ENCODE measurements at places on chromosomes 7 and 10.
A peak's percentile ranks its signal among the peaks of the same experiment; 100 is the strongest.

DNA sequence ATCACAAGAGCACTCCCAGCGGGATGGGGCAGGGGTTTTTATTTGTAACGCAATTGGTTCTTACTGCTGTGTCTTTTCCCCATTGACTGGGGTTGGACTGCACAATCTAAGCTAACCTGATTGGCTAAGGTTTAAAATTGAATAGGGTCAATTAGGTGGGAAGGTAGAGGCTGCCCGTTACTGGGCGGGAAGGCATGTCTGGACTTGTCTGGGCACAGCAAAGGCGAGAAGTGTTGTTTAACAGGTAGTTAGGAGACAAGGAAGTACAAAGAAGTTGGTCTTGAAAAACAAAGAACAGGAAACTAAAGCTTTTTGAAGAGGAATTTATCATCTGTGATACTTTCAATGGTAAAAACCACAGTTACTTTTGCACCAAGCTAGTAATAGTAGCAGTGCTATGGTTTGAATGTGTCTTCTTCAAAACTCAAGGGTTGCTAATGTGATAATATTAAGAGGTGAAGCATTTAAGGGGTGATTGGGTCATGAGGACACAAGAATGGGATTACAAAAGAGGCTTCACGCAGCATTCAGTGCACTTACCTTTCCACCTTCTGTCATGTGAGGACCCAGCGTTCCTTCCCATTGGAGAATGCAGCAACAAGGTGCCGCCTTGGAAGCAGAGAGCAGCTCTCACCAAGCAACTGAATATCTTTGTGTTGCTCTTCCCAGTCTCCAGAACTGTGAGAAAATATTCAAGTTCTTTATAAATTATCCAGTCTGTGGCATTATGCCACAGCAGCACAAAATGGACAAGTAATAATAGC, 875.5 kb upstream of the SORCS1 start:
- DNase-seq = no peak

GRCh38 chr10:73813333-73813732, 1.9 kb upstream of the NDST2 start:
- DNase-seq = no peak

DNA sequence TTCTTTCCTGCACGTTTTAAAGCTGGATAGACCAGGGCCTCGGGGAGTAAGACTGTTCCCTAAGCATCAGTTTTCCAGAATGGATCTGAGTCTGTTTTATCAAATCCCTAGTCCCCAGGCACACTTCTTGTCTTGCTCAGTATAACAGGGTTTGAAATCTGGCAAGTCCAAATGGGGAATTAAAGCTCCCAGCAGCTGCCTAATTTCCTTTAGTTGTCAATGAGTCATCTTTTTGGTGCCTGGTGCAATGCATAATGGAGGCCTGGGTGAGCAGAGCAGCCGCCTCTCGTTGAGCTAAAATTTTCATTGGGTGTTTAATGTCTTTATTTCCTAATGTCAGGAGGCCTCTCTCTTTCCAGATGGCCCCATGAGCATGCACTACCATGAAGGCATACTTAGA, 87.9 kb downstream of the STRA8 start:
- DNase-seq = no peak

DNA sequence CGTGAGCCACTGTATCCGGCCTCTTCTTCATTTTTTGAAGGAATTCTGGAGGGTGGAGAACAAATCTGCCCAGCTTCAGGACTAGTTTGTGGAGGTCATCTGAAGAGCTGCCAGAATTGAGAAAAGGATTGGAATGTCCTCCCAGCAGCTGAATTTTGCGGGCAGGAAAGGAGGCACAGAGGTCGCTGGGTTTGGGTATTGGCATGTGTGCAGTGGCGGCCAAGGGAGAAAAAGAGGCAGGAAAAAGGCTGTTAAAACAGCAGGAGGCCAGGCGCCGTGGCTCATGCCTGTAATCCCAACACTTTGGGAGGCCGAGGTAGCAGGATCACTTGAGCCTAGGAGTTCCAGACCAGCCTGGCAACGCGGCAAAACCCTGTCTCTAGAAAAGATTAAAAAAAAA, 80.4 kb downstream of the HIP1 start:
- no peak for DNase-seq

GRCh38 chr10:103062854-103063590, 130.1 kb downstream of the NT5C2 start:
- no peak for DNase-seq

- DNase-seq = no peak
Observed at GRCh38 chr10:24568042-24568441, 155.6 kb downstream of the ARHGAP21 start.

DNA sequence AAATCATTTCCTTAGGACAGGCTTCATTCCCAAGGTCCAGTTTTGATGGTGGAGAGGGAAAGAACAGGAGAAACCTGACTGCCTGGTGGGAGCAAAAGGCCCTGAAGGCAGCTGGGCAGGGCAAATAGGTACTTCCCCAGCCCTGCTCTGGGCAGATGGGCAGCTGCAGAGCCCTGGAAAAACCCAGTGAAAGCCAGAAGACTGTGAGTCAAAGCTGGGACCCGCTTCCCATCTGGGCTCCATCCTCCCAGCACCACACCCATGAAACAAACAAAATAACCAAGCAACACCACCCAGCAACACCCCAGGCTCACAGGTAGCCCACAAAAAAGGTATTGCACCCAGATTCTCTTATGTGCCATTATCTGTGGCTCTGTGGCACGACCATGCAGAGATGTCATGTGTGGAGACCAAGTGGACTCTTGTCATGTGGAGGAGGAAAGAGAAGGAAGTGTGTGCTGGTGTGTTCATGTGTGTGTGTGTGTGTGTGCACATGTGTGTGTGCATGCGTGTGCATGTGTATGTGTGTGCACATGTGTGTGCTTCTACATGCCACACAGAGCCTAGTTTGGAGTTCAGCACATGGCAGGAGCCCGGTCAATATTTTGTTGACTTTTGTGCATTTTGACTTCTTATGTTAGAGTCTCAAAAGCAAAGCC, 9.8 kb downstream of the CLRN3 start:
- no peak for DNase-seq

DNA sequence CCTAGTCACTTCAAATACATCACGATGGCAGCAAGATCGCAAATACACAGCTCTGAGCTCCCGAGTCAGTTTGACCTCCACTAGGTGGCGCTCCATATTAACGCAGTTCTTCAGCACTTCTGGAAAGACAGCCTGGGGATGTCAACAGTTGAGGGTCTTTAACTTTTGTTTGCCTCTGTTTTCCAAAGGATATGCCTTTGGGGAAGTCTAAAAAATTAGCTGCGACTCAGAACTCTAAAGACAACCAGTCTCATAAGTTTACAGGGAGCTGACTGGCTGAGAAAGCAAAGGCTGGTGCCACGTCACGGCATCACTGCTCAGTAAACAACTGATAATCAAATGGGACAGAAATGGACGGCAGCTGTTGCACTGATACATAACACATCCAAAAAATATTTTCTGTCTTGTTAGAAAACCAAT, 458.8 kb downstream of the SORCS1 start:
- DNase-seq = no peak

DNA sequence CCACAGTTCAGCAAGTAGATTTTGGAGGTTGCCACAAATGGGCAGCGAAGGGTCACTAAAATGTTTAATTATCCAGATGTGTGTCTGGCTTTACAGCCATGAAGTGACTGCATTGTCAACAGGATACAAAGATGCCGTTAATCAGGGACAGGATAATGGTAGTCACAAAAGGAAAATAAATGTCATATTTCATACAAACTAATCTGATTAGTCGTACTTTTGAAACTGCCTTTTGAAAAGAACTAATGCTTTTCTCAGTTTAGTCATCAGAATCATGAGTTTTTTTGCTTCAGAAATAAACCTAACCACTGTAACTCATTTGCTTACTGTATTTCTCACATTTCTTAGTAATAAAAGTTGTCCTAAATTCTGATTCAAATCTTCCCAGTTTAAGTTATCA, 22.2 kb upstream of the WNT16 start:
- DNase-seq = no peak

DNA sequence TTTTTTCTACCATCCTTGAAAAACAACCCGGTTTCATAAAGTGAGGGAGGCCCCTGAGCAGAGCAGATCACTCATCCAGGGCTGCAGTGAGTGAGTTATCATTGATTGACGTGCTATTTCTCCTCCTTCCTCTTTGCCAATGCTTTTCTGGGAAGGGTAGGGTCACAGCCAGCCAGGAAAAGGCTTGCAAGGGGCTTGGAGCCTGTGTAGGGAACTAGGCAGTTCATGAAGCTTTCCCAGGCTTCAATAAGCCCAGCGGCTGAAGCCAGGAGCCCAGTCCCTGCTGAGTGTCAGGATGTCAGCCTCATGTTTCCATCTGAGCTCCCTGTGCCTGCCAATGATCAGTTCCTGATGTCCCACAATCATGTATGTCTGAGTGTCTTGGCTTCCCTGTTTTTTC, 584.7 kb downstream of the GALNT17 start:
- DNase-seq = no peak

- no peak for DNase-seq
Observed at GRCh38 chr10:58781873-58782488, 269.3 kb downstream of the BICC1 start.

GRCh38 chr10:125048094-125048864, 106.4 kb downstream of the ZRANB1 start:
- DNase-seq = peak; percentile 13

- DNase-seq = no peak
Observed at GRCh38 chr10:36526033-36526432, 599.4 kb upstream of the ANKRD30A start.

DNA sequence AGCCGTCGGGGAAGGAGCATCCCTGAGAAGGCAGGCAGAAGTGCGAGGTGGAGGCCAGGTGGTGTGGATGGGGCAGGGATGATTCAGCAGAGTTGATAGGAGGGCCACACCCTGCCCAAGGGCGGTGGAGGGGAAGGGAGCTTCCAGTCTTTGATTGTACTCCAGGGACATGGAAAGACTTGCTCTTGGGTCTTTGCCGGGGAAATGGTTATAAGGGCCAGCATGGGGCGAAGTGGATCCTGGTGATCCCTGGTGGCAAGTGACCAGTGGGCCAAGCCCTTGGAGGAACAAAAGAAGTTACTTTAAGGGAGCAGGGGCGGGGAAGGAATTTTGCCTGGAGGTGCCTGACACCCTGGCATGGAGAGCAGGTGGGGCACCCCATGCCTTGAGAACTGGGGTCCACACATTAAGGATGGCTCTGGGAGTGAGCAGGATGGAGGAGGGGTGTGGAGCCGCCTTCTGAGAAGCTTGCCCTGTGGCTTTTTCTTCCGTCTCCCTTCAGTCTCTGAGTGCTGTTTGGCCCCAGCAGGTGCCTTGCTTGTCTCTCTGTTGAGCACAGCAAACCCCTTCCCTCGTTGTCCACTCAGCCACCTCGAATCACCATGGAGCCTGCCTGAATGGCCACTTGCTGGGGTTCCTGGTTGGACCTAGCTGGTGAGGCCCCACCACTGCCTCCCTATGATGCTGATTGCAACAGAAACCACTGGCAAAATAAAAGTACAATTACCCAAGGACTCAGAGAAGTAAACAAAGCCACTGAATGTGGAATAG, 83.9 kb downstream of the RAMP3 start:
- no peak for DNase-seq

GRCh38 chr10:93150289-93150688, 76.6 kb downstream of the CYP26A1 start:
- DNase-seq = no peak

DNA sequence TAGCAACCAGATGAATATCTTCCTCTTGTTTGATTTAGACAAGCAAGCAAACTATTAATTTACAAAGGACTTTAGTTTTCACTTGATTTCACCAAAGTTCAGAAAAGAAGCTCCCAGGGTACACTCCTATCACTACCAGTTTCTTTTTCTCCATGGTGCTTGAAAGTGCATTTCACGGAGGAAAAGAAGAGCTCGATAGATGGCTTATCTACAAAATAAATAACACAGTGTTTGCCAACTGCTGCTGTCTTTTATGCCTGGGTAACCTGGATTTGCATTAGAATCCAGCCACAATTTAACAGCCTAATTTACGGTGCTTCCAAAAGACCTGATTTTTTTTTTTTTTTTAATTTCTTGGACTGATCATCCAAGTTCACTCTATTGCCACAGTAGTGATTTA, 275.7 kb downstream of the GPR37 start:
- no peak for DNase-seq

- DNase-seq = no peak
Observed at GRCh38 chr10:98577168-98577567, 130.4 kb upstream of the HPS1 start.

- no peak for DNase-seq
Observed at GRCh38 chr7:22115689-22116088, 170.0 kb upstream of the CDCA7L start.

DNA sequence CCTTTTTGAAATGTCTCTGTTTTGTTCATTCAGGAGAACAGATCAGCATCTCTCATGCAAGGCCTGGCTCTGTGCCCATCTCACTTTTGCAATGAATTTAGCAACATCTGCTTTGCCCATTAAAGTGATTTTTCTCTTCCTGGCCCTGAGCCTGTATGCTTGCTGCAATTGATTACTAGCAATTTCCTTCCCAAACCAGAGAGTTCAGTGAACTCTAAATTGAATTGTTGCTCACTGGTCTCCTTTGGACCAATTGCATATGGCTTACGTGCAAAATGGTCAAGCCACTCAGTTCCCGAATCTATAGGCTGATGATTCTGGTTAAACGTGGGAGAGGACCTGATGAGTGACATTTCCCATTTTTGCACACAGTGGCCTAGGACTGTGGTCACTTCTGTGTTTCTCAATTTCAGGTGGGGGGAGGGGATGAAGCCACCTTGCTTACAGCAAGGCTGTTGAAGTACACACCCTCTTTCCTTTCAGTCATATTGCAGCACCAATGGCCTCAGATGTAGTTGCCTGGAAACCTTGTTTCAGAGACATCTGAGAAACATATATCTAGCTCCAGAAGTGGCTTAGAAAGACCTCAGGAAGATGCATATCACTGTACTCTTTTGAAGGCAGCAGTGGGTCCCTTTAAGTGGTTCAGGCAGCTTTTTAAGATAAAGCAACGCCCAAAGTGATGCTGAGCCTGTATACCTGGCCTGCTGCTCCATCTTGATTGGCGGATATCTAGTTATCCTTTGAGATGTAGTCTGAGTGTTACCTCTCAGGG, 201.4 kb downstream of the PTEN start:
- no peak for DNase-seq

DNA sequence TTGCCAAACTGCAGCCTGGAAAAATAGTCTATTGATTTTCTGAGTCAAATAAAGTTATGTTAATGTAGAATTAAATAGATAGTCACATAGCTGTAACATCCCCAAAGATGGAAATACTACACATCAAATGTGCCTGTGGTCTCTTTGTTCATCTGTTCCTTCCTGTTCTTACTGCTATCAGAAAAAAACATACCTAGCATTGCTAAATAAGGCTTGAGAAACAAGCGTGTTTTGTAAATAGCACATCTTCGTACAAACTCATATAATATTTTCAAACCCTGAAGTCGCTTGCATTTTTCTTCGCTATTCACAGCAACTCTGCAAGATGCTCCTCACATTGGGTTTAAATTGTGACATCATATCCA, 116.1 kb downstream of the KLF6 start:
- DNase-seq = no peak

DNA sequence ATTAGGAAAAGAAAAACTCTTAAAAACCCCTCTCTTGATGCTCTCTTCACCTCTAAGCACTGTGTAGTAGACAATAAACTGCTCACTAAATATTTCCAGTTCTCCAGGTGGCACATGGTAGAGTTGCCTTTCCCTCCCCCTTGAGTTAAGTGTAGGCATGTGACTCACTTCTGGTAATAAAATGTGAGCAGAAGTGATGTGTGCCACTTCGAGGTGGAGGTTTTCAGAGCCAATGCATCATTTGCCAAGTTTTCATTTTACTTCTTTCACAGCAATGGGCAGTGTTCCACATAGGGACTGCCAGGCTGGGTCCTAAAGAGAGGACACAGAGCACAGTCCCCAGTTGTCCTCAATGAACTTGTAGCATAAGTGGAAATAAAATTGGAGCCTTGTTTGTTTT, 131.6 kb upstream of the NPY start:
- no peak for DNase-seq

All from activated effector memory CD4-positive, alpha-beta T cell treated with Interleukin-2 at 50 U/mL for 16 hours (primary cell).